Keratinocyte (primary cell): ENCODE measurements at places on chromosomes 11 and 22.

GRCh38 chr11:47254386-47254785 is 3.4 kb upstream of the NR1H3 start:
- H3K4me3 ChIP-seq: no peak overlapping the region
- no peak for DNase-seq
- no peaks in the 10 kb centered on the region for H3K27me3 ChIP-seq
- H3K36me3 ChIP-seq: no peaks in the 10 kb centered on the region
- H3K27ac ChIP-seq: no peak overlapping the region

- no peak overlapping the region for H3K4me3 ChIP-seq
- H3K4me1 ChIP-seq: peaks cover 31% of the 10 kb centered on the region
- H3K27ac ChIP-seq: no peak overlapping the region
- H3K36me3 ChIP-seq: no peaks in the 10 kb centered on the region
- DNase-seq: no peak
- no peaks in the 10 kb centered on the region for H3K27me3 ChIP-seq
Observed at GRCh38 chr22:28920757-28921584, 37.6 kb downstream of the ZNRF3 start.

GRCh38 chr22:30211124-30211820 is 35.3 kb downstream of the LIF start:
- no peaks in the 10 kb centered on the region for H3K27me3 ChIP-seq
- H3K27ac ChIP-seq: peak overlapping the region; percentile 46
- no peak overlapping the region for H3K4me3 ChIP-seq
- peaks cover 44% of the 10 kb centered on the region for H3K4me1 ChIP-seq

DNA sequence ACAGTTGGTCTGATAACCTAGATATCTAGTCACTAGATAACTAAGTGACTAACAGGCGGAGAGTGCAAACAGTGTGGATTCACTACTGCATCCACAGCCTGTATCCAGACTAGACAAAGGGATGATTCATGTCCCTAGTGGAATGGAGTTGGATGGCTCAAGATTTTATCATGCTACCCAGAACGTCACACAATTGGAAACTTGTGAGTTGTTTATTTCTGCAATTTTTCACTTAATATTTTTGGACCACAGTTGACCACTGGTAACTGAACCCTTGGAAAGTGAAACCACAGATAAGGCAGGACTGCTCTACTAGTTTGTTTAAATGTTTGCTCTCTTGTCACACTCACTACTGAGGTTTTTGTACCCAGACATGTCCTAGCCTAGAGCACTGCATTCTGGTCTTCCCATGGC is 76.0 kb downstream of the UBASH3B start:
- H3K27me3 ChIP-seq: no peaks in the 10 kb centered on the region
- no peak overlapping the region for H3K4me3 ChIP-seq
- peaks cover 7% of the 10 kb centered on the region for H3K36me3 ChIP-seq
- H3K4me1 ChIP-seq: peaks cover 4% of the 10 kb centered on the region
- DNase-seq: no peak
- H3K27ac ChIP-seq: no peak overlapping the region

DNA sequence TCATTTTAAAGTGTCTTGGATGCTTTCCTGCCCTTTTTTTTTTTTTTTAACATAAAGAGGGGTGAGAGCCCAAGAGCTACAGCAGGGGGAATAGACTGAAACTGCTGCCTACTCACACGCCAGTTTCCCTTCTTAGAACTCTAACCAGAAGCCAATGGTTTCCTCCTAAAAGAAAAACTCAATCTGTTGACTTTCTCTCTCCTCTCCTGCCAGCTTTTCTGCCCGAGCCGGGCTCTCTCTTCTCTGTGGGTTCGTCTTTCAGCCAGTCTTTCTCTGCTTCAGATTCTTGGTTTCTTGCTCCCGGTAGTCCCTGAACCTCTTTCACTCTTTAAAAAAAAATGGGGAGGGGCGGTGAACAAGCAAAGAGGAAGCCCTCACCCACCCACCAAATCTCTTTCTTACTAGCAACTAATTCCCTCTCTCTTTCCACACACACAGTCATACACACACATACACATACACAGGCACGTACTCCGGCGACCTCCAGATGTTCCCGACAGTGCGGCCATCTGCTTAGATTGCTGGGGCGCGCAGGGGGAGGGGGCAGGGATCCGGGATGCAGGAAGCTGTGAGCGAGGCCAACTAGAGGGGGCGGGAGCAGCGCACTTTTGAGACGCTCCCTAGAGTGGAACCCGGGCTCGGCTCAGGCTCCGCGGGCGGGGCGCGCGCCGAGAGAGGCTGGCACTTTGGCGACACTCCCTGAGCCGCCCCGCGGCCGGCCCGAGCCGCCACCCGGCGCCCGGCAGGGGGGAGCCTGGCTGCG is 444 bp upstream of the TSKU start:
- H3K4me3 ChIP-seq: peak overlapping the region; percentile 79
- H3K4me1 ChIP-seq: peaks cover 43% of the 10 kb centered on the region
- peak overlapping the region; percentile 94 for H3K27ac ChIP-seq
- H3K27me3 ChIP-seq: no peaks in the 10 kb centered on the region

DNA sequence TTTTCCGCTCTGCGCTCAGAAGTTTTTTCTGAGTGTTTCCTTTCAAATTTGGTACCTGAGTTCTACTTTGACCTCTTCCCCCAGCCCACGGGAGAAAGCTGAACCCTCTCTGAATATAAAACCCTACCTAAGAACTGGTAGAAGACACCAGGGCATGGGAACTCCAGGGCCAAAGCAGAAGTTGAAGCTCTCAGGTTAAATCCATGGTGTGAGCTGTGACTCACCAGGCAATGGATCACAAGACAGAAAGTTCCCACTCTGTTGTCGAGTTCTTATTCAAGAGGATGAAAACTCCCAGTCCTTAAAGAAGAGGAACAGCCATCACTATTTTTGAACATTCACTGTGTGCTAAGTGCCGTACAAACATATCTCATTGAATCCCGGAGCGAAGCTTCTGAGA is 8.9 kb downstream of the TMEM218 start:
- H3K4me1 ChIP-seq: no peaks in the 10 kb centered on the region
- H3K27me3 ChIP-seq: no peaks in the 10 kb centered on the region
- H3K27ac ChIP-seq: no peak overlapping the region
- no peak for DNase-seq
- H3K36me3 ChIP-seq: no peaks in the 10 kb centered on the region
- no peak overlapping the region for H3K4me3 ChIP-seq

- H3K27ac ChIP-seq: no peak overlapping the region
- H3K36me3 ChIP-seq: no peaks in the 10 kb centered on the region
- H3K4me1 ChIP-seq: peaks cover 5% of the 10 kb centered on the region
- no peaks in the 10 kb centered on the region for H3K27me3 ChIP-seq
- no peak overlapping the region for H3K4me3 ChIP-seq
Observed at GRCh38 chr11:12023015-12023414, 14.6 kb upstream of the DKK3 start.

DNA sequence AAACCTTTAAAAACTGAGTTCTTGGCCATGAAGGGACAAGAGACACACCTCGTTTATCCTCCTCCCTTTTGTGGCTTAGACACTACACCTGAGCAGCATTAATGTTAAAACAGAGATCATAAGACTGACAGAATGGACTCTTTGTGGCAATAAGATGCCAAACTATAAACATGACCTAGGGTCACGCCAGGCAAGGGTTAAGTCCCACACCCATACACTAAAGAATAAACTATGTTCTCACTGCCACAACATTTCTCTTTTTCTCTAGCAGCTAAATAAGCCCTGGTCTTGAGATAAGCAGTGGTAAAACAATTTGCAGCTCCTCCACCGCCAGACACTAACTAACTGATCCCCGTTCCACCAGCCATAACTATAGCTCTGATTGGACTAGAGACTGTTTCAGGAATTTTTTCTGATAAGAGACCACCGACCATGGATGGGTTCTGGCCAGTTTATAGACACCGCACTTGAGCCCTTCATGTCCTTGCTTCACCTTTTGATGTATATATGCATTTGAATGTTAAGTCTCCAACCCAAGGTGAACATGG is 4.9 kb upstream of the SLCO2B1 start:
- DNase-seq: no peak
- no peak overlapping the region for H3K4me3 ChIP-seq
- H3K36me3 ChIP-seq: no peaks in the 10 kb centered on the region
- peaks cover 17% of the 10 kb centered on the region for H3K27me3 ChIP-seq
- no peak overlapping the region for H3K27ac ChIP-seq

- peaks cover 7% of the 10 kb centered on the region for H3K27me3 ChIP-seq
- no peaks in the 10 kb centered on the region for H3K36me3 ChIP-seq
- no peak for DNase-seq
Observed at GRCh38 chr11:76408171-76408965, 27.2 kb downstream of the GVQW3 start.

DNA sequence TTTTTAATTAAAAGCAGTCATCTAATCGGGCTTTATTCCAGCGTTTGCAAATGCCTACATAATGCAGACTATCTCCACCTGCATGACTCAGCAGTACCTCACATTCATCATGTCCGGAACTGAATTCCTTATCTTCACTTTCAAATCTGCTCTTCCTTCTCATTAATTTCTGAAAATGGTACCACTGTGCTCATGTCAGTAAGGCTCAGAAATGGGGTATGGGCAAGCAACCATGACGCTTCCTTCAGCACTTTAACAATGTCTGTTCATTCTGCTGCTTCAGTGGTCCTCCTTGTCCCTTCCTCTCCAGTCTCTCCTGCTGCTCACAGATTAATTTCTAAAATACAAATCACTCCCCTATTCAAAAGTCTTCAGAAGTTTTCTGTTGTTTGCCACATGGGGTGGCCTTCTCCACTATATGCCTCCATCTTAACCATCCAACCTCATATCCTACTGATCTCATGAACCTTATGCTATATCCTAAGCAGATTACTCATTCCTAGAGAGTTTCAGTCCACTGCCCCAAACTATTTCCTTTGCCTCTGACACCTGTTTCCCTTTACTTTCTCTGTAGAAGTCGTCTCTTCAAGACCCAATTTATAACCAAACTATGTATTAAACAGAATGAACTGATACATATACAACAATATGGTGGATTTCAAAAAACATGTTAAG is 7.0 kb downstream of the GTF2H1 start:
- DNase-seq: peak; percentile 48
- H3K27ac ChIP-seq: peak overlapping the region; percentile 80
- no peaks in the 10 kb centered on the region for H3K27me3 ChIP-seq
- peaks cover 20% of the 10 kb centered on the region for H3K36me3 ChIP-seq
- peaks cover 21% of the 10 kb centered on the region for H3K4me1 ChIP-seq

DNA sequence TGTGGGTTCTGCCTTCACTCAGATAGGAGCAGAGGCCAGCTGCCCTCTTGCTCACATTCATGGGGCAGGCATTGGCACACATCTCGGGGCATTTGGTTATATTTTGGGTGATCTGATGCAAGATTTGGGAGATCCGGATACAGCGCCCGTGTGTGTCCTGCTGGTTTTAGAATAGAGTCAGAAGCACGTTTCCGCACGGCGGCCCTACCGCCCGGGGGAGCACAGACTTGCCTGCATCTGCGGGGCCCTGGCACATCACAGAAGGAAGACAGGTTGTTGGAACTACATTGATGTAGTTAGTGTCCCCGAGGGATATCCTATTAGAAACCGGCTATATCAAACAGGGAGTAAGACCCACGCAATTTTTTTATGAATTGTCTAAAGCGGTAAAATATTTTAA is 982.8 kb downstream of the NTM start:
- no peak overlapping the region for H3K4me3 ChIP-seq
- DNase-seq: no peak
- H3K36me3 ChIP-seq: no peaks in the 10 kb centered on the region
- no peak overlapping the region for H3K27ac ChIP-seq
- H3K27me3 ChIP-seq: no peaks in the 10 kb centered on the region

- peak overlapping the region; percentile 47 for H3K4me3 ChIP-seq
- H3K4me1 ChIP-seq: peaks cover 21% of the 10 kb centered on the region
- H3K36me3 ChIP-seq: no peaks in the 10 kb centered on the region
- DNase-seq: no peak
- H3K27me3 ChIP-seq: peaks cover 39% of the 10 kb centered on the region
Observed at GRCh38 chr11:119421941-119422808, 797 bp downstream of the THY1 start.

DNA sequence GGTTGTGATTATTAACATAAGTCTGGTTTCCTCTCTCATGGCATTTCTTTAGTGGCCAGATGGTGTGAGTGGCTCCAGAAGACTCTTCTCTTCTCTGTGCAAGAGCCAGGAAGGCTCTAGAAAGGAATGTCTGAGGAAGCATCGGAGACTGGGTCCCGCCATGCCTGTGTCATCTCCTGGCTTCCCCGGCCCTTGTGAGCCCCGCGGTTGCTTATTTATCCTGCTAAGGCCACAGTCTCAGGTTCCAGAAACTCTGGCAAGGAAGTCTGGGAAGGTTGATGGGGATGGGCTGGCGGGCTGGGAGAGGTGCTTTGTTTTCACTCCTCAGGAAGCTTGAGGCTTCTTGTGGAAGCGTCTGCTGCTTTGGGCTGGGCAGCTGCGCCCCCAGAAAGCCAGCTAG is 18.9 kb downstream of the BCR start:
- no peak for DNase-seq
- no peak overlapping the region for H3K27ac ChIP-seq
- no peak overlapping the region for H3K4me3 ChIP-seq
- H3K27me3 ChIP-seq: no peaks in the 10 kb centered on the region
- H3K4me1 ChIP-seq: peaks cover 4% of the 10 kb centered on the region

GRCh38 chr11:96470521-96470920 is 80.7 kb downstream of the JRKL start:
- H3K27ac ChIP-seq: no peak overlapping the region
- H3K36me3 ChIP-seq: no peaks in the 10 kb centered on the region
- H3K27me3 ChIP-seq: no peaks in the 10 kb centered on the region
- no peak for DNase-seq

DNA sequence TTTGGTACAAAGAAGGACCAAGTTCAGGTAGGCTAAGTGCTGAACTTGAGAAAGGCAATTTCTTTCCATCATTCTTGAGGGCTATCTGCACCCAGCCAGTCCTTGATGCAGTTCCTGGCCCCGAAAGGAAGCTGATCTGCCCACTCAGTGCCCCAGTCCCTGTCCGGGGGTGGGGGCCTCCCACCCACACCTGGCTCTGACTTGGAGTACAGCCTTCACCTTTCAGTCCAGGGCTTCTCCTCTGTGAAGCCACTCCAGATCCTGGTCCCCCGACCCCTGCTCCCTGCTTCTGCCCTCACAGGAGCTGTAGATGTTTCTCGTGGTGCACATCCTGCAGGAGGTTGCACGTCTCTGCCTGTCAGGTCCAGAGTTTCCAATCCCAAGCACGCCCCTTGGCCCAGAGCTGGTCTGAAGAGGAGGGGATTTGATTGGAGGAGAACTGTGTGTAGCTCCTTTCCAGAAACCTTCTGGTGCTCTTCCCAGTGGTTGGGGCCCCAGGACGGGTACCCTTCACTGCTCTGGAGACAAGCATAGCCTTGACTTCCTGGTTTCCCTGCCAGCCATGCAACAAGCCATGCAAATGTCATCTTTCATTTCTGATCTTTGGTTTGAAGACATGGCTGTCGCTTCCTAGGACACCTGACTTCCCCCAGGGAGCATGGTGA is 75.3 kb downstream of the BCR start:
- peaks cover 17% of the 10 kb centered on the region for H3K36me3 ChIP-seq
- H3K27me3 ChIP-seq: no peaks in the 10 kb centered on the region
- DNase-seq: no peak
- peaks cover 21% of the 10 kb centered on the region for H3K4me1 ChIP-seq
- H3K27ac ChIP-seq: no peak overlapping the region
- no peak overlapping the region for H3K4me3 ChIP-seq

GRCh38 chr11:2091786-2092463 is 47.3 kb downstream of the IGF2 start:
- no peak overlapping the region for H3K27ac ChIP-seq
- H3K27me3 ChIP-seq: peaks cover 56% of the 10 kb centered on the region
- no peak for DNase-seq
- peaks cover 16% of the 10 kb centered on the region for H3K4me1 ChIP-seq
- no peaks in the 10 kb centered on the region for H3K36me3 ChIP-seq
